BJ (cell line): ENCODE measurements at places on chromosomes 6 and 20. TPM values are rescaled to one million over a fixed set of nuclear protein-coding genes. Genes with fewer than 3 reads are reported as not detected.

Gene OPRL1
- 0.66 and 0.97 TPM in 2 replicates for polyA plus RNA-seq

DNA sequence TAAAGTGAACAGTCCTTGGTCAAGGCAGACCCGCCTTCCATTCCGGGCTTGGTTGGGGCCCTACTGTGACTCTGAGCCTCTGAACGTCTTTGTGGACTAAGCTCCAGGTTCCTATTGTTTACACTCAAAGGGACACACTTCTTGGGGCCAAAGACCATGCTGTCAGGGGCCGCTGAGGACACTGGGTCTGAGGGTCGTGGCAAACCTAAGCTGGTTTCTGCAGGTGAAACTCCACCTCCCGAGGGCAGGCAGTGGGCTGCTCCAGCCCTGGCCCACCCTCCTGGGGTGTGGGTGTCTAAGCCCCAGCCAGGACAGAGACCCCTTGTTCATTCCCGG lies 43.1 kb downstream of the DSTN start:
- no peak for DNase-seq

Gene SNAP91
- not detected in 2 replicates for polyA plus RNA-seq

Gene DPPA5
- not detected in 2 replicates for polyA plus RNA-seq

DNA sequence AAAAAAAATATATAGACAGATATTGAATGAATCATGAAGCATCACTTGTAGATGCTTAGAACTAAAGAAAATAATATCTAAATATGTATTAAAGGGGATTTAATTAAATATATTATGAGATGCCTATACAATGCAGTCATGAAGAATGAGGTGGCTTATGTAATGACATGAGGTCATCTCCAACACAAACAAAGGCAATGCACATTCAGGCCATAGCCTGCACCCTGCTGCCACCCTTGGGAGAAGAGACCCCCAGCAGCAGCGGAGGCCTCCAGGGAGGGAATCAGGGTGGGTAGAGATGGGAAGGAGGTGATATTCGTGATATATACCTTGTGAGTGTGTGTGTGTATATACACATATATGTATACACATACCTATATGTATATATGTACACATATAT lies 26.4 kb upstream of the SSTR4 start:
- no peak for DNase-seq

Gene LHFPL5
- polyA plus RNA-seq, result not detected in 2 replicates

- no peak for DNase-seq
These were observed 185.8 kb downstream of the TTLL2 start for GRCh38 chr6:167510648-167511047.

GRCh38 chr6:111958534-111958933 lies 85.3 kb upstream of the FYN start:
- no peak for DNase-seq

DNA sequence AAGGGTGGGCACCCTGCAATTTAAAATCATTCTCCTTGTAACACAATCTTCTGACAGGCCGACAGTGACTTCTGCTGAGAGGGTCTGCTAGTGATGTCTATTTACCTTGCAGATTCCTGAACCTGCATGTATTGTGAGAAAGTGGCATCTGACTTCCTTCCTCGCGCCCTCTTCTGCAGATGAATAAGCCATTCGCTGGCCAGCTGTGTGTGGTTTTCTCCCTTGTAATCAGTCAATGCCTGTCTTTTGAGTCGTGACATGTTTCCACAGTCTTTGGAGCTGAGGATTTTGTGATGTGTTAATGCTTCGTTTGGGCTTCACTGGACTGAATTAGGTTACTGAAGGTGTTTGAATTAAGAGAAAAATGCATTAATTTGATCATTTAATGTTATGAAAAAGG lies 125.3 kb downstream of the GRM1 start:
- DNase-seq, result no peak

Gene TULP1
- not detected in 2 replicates for polyA plus RNA-seq

- DNase-seq, result no peak
These were observed 15.9 kb upstream of the BNIP5 start for GRCh38 chr6:36352477-36353157.

DNA sequence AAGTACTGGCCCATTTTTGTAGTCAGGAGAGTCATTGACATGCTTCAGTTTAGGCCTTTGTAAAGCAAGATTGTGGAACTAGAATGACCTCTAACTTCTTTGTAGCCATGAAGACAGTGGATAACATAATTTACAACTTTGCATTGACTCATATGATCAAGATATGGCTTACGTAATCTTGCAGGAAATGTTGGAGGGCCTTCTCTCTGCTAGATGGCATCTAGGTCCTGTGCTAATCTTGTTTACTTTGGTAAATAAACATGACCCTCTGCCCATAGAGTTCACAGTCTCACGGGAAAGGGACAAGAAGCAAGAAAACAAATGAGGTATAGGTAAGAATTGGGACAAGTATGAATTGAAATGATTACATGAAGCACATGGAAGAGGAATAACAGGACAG lies 355.2 kb upstream of the ARID1B start:
- no peak for DNase-seq

DNA sequence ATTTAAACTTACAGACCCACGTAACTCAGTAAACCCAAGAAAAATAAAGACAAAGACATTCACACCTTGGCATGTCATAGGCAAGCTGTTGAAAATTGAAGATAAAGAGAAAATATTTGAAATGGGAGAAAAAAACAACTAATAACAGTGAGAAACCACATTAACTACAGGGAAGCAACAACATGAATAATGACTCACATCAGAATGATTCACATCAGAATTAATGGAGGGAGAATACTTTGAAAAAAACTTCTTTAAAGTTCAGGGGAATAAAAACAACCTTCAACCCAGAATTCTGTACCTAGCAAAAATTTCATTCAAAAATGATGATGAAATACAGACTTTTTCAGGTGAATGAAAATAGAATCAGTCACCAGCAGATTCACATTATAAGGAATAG lies 32.9 kb upstream of the SLC22A3 start:
- no peak for DNase-seq

GRCh38 chr6:163226836-163227485 lies 187.6 kb upstream of the QKI start:
- DNase-seq, result no peak

Gene YWHAB
- 60.5 and 114 TPM in 2 replicates for polyA plus RNA-seq

- DNase-seq, result no peak
These were observed 22.9 kb downstream of the BCAS4 start for GRCh38 chr20:50817776-50818172.

GRCh38 chr6:166166314-166167257 lies 1.1 kb downstream of the TBXT start:
- DNase-seq, result no peak

GRCh38 chr6:1607516-1608221 lies 2.0 kb upstream of the FOXC1 start:
- DNase-seq, result no peak

DNA sequence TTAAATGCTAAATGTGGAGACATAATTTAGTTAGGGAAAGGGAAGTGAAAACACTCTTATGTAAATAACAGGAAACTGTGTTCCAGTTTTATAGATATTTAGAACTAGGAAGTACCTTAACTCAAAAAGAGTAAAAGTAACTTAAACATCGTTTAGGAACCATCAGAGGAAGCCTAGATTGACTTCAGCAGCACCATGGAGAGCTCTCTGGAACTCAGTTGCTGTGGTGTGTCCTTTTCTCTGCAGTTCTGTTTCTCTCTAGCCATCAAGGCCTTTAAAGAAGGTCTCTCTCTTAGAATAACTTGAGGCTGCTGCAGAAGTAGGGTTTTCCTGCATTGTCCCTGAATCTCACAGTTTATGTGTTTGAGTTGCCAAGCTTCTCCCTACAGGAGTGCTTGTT lies 26.9 kb downstream of the CLVS2 start:
- DNase-seq, result no peak

GRCh38 chr6:72631480-72631879 lies 9.6 kb downstream of the KCNQ5 start:
- DNase-seq, result no peak

Gene CAGE1
- polyA plus RNA-seq, result not detected in 2 replicates

DNA sequence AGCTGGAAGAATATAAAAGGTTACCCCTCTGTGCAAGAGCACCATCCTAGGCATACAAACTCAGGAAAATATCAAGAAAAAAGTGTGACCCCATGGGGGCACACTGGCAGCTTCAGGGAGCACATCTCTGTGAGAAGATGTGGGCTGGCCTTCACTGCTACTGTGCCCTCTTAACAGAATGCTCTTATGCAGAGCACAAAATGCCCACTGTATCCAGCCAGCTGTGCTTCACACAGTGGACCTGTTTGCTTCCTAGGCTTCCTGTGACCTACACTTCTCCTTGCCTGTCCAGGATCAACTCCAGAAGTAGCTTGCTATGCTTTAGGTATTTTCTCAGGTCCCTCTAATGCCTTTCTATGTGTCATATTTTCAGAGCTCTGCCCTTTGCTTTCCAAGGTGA lies 380.2 kb upstream of the MMS22L start:
- no peak for DNase-seq

Gene NKAIN2
- polyA plus RNA-seq, result not detected in 2 replicates

Gene GFRA4
- polyA plus RNA-seq, result not detected in 2 replicates

- no peak for DNase-seq
These were observed 366.1 kb downstream of the MAFB start for GRCh38 chr20:40322941-40323340.

Gene THBD
- polyA plus RNA-seq, result 0.04 TPM in 2 replicates

Gene DNMT3B
- polyA plus RNA-seq, result 1.1 and 1.3 TPM in 2 replicates

DNA sequence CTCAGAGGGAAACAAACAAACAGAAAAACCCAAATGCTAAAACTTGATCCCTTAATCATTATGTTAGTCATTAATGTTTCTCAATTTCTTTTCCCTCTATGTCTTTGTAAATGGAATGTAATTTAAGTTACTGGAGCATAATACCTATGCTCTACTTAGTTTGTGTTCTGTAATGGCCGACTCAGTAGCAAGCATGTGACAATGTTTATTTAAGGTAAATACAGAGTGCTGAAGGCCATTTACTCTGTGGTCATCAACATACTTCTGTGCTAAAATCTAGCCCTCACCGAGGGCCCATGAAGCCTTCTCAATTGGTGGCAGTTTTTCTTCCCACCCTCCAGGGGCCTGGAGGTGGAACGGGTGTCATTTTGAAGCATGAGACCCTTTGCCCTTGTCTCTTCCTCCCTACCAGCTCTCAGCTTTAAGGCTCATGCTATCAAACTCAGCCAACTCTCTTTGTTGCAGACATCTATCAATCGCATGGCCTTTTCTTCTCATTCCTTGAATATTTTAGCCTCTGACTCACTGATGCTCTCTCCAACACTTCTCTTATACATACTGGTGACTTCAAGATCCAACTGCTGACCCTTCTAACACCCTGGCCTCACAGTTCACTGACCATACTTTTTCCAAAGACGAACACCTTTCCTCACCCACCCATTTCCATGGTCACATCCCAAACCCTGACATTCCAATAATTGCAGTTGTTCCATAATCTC lies 48.2 kb downstream of the STX7 start:
- no peak for DNase-seq

GRCh38 chr6:109081026-109081425 lies 13.6 kb downstream of the SESN1 start:
- no peak for DNase-seq

DNA sequence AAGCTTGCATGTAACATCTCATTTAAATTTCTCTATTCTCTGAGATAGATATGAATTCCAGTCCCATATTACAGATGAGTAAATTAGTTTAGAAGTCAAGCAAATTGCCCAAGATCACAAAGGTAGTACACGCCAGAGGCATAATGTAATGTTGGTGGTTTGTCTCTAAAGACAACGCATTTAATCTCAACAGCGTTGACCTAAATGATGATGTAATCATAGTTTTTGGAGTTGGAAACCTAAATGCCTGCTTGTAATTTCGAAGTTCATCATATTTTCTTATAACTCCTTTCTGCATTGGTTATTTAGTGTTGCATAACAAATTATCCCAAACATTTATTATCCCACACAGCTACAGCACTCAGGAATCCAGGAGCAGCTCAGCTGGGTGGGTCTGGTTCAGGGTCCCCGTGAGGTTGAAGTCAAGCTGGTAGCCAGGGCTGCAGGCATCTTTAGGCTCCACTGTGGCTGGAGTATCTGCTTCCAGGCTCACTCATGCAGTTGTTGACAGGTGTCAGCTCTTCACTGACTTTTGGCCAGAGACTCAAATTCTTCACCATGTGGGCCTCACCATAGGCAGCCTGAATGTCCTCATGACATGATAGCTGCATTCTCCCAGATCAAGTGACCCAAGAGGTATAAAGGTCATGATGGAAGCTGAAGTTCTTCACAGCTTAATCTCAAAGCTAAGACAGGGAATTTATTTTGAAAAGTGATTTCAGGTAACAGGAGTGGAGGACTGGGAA lies 122.0 kb upstream of the SPTLC3 start:
- no peak for DNase-seq

DNA sequence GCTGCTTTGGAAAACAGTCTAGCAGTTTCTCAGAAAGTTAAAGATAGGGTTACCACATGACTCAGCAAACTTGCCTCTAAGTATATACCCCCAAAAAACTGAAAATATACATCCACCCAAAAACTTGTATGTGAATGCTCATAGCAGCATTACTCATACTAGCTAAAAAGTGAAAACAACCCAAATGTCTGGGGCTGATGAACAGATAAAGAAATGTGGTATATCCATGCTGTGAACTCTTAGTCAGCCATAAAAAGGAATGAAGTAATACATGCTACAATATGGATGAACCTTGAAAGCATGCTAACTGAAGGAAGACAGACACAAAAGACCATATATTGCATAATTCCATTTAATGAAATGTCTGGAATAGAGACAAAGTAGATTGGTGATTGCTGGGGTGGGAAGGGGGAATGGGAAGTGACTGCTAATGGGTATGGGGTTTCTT lies 79.9 kb upstream of the GLP1R start:
- DNase-seq, result no peak

Gene MRPL2
- 20.5 and 22.8 TPM in 2 replicates for polyA plus RNA-seq

Gene NDUFAF5
- polyA plus RNA-seq, result 6.3 and 16.1 TPM in 2 replicates

Gene HDGFL1
- polyA plus RNA-seq, result not detected in 2 replicates

Gene HLA-DQB1
- not detected in 2 replicates for polyA plus RNA-seq

DNA sequence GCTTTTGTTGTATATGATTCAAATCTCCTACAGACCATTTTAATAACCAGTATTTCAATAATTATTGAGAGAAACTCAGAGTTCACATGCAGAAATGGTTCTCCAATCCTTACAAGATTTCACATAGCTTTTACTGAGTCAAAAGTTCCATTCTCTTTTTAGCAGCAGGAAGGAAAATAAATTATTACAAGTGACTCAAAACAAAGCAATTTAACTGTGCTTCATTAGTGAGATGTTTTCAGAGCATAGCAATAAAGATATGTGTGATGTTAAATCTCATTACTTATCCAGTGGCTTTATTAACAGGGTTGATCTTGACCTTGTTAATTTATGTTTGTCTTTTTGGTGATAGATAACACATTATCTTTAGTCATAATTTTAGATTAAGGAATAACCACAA lies 22.0 kb downstream of the KIF13A start:
- DNase-seq, result peak; percentile 29

Gene PDE7B
- 1.7 and 2.7 TPM in 2 replicates for polyA plus RNA-seq

DNA sequence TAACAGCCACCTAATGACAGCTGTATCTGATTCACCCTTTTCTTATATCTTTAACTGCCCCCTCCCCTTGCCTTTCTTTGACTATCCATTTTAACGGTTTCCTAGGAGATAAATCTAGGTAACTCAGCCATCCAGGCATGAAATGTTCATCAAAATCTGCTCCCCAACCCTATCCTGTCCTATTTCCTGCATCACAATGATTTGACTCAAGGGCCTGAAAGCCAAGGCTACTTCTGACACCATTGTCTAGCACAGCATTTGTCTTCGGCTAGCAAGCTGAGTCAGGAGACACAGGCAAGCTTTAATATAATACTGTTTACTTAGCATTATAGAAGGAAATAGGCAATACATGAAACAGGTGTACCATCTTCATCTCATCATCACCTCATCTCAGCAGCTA lies 31.6 kb upstream of the MANEA start:
- no peak for DNase-seq
